ENCODE measurements at places on chromosomes 7 and 10.

GRCh38 chr7:133753513-133753912, 373.6 kb upstream of the LRGUK start:
- no peak overlapping the region for H3K27ac ChIP-seq
- no peak for DNase-seq

GRCh38 chr7:103866919-103867318, 122.5 kb downstream of the RELN start:
- H3K36me3 ChIP-seq, result no peaks in the 10 kb centered on the region
- no peaks in the 10 kb centered on the region for H3K4me1 ChIP-seq
- H3K4me3 ChIP-seq, result no peak overlapping the region
- no peaks in the 10 kb centered on the region for H3K27me3 ChIP-seq
- no peak overlapping the region for H3K27ac ChIP-seq
- no peak for DNase-seq

DNA sequence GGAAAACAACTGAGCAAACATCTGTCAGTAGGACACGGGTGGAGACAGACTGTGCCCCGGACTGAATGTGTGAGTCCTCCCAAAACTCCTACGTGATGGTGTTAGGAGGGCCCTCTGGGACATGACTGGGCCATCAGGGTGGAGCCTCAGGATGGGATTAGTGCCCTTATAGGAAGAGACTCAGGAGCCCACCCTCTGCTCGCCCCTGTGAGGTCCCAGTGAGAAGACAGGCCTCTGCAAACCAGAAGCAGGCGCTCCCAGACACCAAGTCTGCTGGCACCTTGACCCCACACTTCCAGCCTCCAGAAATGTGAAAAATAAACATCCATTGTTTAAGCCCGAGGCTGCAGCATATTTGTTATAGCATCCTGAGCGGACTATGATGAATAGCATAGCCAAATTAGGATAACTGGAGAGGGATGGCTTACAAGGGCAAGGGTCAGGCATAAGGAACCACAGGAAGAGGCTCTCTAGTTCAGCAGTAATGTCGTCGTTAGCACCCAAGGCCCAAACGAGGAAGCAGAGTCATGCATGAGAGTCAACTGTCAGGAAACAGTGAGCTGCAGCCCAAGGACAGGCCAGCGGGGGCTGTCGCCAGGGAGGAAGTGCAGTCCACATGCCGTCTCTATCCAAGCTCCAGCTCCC, 50.6 kb downstream of the PTPRN2 start:
- no peaks in the 10 kb centered on the region for H3K27me3 ChIP-seq
- H3K4me1 ChIP-seq, result no peaks in the 10 kb centered on the region
- DNase-seq, result no peak

GRCh38 chr7:75843613-75844116, 30.1 kb upstream of the CCL24 start:
- H3K27ac ChIP-seq, result peak overlapping the region; percentile 64
- DNase-seq, result no peak
- no peaks in the 10 kb centered on the region for H3K27me3 ChIP-seq
- no peaks in the 10 kb centered on the region for H3K36me3 ChIP-seq
- peaks cover 9% of the 10 kb centered on the region for H3K4me1 ChIP-seq

DNA sequence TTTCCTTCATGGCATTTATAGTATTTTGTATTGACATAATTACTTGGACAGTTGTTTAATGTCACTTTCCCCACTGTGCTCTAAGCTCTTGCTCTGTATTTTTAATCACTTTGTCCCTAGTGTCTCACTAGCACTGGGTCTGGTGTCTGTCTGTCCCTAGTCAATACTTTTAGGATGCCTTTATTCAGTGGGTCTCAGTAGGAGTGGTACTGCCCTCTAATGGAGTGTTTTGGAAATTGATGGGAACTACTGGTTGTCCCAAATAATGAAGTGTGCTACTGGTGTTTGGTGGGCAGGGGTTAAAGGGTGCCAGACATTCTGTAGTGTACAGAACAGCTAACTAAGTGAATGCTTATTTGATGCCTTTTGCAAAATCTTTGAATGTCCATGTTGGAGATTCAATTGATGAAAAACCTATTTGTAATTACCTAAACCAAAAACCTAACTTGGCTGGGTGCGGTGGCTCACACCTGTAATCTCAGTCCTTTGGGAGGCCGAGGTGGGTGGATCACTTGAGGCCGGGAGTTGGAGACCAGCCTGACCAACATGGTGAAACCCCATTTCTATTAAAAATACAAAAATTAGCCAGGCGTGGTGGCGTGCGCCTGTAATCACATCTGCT, 33.3 kb downstream of the CDK14 start:
- no peak for DNase-seq
- no peak overlapping the region for H3K27ac ChIP-seq
- no peaks in the 10 kb centered on the region for H3K36me3 ChIP-seq
- H3K4me3 ChIP-seq, result no peak overlapping the region
- H3K4me1 ChIP-seq, result peaks cover 7% of the 10 kb centered on the region
